ENCODE measurements at places on chromosomes 2 and 18.

DNA sequence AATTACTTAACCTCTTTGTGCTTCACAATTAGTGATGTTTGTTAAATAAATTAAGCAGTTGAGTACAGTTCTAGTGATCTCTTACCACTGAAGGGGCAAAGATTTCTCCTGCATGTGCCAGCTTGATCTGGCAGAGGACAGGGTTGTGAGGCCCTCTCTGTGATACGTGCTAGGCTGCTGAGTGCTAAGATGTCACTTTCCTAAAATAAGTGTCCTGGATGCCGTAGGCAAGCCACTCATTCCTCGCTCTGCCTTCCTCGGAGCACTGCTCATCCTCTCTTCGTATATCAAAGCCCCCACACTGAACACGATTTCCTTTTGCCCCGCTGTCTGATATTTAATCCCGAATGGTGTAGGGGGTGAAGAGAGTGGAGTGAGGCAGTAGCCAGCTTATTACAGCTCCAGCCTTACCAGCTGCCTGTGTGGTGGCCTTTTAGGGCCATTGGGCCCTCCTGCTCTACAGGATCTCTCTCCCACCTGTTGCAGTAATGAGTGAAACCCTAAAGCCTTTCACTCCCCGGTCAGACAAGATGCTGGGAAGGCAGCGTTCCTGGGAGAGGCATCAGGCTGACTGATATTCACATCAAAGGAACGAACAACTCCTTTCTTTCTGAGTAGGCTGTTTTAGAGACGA, 40.5 kb downstream of the PTPRM start:
- no peak for DNase-seq

DNA sequence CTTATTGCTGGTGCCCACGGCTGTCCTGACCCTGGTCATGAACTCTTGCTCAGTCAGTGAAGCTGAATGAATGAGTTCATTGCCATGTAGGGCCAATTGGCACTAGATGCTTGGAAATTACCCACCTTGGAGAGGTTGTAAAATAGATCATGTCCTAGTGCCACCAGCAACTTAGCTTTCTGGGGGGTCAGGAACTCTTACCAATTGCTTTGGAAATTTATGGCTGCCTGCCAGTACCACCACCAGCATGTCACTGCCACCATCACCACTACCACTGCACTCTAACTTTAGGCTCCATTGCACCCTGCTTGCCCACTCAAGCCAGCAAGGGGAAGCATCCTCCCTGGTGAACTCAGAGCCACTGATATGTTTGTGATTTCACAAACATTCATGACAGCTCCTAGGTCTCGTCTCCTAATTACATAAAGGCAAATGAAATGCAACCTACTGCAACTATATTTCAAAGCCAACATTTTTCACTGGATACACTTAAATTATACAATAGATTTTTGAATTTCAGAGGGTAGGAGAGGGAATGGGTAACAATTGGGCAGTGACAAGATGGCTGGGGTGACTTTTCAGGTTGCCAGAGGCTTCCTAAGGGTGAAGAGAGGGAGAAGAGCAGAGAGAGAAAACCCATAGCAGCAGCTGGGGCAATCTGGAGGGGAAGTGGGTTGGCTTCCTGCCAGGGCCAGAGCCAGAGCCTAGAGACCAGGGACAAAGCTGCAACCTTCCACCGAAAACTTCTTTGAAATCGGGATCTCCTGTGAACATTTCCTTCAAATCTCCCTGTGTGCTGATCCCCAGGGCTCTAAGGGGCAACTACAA, 3.5 kb upstream of the EMILIN1 start:
- peak; percentile 38 for DNase-seq

DNA sequence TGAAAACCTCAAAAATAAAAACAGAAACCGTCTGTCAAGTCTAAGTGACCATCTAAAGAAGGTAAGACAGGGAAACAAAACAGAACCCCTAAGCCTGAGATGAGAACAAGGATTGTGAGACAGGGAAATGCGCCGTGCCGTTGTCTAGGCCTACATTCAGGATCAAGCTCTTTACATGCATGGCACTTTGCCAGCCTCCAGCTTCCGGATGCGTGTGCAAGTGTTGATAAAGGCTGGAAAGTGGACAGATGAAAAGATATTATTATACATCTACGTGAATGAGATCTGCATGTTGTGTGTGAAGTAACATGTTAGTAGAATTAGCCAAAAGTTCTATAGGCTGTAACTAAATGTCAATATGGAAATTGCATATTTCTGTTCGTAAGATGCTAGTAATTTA, 28.6 kb upstream of the TMEM87B start:
- DNase-seq, result no peak

- DNase-seq, result no peak
These were observed 508.8 kb downstream of the DSC3 start for GRCh38 chr18:30533716-30534115.

DNA sequence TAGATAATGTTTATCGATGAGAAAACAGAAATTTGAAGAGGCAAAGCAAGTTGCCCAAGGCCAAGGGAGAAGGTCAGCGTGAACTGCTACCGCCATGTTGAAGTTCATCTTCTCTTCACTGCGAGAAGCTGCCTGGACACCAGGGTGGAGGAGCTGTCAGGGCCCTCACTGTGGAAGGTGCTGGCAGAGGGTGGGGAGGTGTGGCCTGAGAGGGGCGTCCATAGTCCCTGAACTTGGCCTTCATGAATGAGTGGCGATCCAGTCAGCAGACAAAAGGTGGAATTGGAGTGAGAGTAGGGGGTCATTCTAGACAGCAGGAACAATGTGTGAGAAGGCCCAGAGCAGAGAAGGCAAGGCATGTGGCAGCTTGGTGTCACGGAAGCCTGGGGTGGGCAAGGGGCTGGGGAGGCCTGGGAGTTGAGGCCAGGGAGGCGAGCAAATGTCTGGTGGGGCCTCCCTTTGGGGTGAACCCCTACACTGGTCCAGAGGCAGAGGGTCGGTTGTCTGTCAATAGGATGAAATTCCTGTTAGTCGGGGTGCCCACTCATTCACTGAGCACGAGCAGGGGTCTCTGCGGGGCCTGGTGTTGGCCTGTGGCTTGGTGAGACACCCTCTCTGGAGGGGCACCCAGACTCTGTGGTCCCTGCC, 33.3 kb upstream of the KCNF1 start:
- no peak for DNase-seq

DNA sequence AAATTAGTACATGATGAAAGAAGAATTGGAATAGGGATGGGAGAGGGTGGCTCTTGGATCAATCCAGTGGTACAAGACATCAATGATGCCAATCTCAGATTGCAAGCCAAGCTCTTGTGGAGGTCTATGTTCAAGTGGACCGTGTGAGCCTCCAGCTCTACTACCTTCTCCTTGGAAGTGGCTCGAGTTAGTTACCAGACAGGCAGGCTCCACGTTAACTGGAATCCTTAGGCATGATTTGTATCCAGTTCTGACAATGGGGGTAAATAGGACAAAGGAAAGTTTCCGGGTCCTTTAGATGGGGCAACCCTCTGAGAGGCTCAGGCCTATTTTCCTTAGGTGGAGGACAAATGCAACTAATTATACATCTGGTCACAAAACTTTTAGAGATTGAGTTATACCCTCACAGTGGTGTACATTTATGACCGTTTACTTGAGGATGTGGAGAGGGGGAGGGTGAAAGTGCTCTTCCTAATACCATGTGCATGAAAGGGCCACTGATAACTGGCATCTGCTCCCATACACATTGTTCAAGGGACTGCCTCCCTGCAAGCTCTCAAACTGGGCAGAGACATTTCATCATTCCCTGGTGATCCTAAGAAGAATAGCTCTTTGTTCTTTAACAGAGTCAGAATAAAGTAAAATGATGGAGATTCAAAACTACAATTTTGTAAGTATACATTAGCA, 180.2 kb downstream of the SOCS6 start:
- DNase-seq, result no peak

GRCh38 chr2:120736202-120736623, 545 bp downstream of the GLI2 start:
- DNase-seq, result no peak

DNA sequence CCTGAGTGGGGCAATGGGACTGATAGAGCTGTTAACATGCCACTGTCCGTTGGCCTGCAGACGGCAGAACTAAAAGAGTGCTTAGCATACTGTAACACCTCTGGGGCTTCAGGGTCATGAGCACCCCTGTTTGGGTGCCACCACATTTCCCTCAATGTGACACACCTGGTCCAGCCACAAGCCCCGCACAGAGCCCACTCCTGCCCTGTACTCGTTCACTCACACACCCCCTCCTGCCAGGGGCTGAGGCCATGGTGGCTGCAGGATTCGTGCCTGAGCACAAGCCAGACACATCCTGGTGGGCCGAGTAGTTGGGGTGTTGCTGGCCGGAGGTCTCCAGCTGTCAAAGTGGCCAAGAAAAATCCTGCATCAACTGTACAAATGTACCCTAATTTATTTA, 4.4 kb upstream of the PPP4R3B start:
- no peak for DNase-seq
